NCI-H2081 treated with DMSO at 0.1 percent for 48 hours (cell line): ENCODE measurements at places on chromosomes 2 and 18.

GRCh38 chr2:64562148-64562784, 38.1 kb downstream of the AFTPH start:
- no peak for DNase-seq

DNA sequence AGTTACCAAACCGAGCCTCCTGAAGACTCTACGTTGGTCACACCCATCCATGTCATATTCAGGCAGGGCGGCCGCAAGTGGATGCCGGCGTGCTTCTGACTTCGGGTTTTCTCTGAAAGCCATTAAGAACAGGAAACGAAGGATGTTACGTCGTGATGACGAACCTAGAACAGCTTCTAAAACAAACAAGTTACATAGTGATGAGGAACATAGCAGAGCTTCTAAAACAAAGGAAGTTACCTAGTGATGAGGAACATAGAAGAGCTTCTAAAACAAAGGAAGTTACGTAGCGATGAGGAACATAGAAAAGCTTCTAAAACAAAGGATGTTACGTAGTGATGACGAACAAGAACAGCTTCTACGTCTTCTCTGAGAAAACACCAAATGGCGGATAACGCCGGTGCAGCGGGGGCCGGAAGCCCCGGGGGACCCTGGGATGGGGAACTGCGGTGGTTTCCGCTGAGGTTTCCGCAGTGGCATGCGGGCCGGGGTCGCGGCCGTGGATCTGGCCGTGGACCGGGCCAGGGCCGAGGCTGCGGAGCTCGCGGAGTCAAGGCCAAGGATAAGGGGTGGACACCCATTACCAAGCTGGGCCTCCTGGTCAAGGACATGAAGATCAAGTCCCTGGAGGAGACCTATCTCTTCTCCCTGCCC, 141.1 kb downstream of the SOCS6 start:
- DNase-seq = no peak

DNA sequence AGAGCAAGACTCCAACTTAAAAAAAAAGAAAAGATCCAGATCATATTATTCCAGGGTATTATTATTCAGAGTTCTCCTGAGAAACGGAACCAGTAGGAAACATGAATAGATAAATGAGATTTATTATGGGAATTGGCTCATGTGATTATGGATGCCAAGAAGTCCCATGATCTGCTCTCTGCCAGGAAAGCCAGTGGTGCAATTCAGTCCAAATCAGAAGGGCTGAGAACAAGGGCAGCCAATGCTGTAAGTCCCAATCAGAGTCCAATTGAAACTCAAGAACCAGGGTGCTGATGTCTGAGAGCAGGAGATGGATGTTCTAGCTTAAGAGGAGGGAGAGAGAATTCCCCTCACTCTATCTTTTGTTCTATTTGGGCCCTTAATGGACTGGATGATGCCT, 7.8 kb downstream of the SCYGR2 start:
- DNase-seq = no peak

- DNase-seq = no peak
Observed at GRCh38 chr2:27940090-27940671, 49.7 kb downstream of the BABAM2 start.

- no peak for DNase-seq
Observed at GRCh38 chr18:59448546-59448945, 89.5 kb upstream of the LMAN1 start.

DNA sequence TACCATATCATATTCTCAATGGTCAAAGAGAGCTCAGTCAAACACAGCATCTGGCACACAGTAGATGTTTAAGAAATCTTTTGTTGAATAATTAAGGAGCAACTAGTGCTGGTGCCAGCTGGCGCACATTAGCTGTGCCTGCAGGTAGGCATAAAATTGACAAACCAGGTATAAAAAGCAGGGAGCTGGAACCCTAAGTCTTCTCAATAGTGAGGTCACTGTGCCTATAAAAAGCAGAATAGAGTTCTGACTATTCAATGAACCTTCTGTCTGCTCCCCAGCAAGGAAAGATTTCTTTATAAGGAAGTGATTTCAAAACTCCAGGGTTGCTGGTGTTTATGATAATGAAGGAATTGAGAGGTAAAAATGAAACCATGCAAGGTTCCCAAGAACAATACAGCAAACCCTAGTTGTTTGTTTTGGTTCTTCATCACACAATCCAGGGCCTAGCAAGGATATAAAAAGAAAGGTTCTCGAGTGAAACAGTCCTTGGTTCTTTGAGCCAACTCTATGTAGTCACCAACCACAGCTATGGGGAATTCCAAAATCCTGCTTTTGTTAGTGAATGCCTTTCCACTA, 76.1 kb downstream of the THADA start:
- DNase-seq = no peak

DNA sequence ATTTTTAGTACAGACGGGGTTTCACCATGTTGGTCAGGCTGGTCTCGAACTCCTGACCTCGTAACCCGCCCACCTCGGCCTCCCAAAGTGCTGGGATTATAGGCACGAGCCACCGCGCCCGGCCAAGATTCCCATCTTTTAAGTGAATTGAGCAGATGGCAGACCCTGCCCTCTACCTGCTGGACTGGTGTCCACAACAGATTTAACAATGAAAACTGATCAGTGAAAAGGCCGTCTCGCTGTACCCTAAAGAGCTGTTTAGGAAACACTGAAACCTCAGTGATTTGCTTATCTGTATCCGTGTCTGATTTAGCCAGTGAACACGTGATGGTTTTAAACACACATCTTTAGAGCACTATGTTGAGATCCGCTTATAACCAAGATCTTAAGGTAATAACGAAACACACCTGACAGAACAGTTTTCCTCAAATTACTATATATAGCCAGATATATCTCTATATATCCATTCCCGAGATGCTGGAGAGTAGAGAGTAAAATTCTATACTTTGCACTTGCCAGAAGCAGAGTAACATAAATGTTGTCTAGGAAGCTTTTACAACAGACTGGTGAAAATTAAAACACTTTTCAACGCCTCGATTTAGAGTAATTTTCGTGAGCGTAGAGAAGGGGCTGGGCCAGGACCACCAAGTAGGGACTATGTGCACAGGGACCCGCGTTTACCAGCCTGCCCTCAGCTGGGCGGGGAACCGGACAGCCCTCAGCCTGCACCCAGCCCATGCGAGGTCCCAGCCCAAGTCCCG, 594 bp downstream of the FAM161A start:
- peak; percentile 33 for DNase-seq

GRCh38 chr2:215105607-215106354, 32.6 kb downstream of the ABCA12 start:
- DNase-seq = no peak

DNA sequence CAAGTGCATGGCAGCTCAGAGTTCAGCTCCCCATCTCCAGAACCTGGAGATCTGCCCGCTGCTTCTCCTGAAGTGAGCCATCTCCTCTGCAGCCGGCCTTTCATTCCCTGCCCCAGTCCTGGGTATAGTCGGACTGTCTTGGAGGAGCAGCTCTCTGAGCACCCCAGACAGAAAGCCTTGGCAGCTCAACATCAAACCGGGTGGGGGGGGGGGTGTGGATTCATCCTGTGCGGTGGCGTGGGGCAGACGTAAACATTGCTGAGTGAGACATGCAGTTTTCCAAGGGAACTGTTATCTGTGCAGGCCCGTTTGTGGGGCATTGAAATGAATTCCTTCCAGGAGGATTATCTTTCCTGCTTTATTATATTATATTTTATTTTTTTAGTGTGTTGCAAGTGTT, 125.9 kb upstream of the MYCN start:
- DNase-seq = no peak

- DNase-seq = no peak
Observed at GRCh38 chr18:57002627-57003026, 144.3 kb upstream of the BOD1L2 start.

DNA sequence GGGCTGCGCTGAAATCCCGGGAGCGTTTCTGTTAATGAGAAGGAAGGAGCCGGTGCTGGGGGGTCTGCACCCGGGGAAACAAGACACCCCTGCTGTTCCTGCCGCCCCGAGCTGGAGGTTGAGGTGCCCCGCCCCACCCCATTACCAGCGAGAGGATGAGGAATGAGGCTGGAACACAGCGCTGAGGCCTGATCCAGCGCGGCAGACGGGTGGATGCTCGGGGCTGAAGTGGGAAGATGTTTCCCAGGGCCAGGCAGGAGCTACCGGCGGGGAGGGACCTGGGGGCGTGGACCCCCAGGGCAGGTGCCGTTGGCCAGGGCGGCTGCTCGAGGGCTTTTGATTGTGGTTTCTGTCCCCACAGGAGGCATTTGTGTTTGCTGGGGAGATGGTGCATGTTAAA, 134.3 kb upstream of the CTDP1 start:
- no peak for DNase-seq

DNA sequence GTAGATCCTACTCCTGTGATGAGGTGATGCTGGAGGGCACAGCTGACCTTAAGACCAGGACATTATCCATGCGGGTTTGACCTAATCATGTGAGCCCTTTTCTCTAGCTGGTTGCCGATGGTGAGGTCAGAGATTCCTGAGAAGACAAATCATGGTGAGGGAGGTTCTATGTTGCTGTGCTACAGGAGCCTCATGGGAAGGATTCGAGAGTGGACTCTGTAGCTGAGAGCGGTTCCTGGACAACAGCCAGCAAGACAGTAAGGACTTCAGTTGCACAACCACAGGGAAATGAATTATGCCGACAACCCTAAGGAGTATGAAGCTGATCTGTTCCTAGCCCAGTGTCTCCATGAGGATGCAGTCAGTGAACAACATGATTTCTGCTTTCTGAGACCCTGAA, 80.4 kb downstream of the EPB41L3 start:
- DNase-seq = no peak

DNA sequence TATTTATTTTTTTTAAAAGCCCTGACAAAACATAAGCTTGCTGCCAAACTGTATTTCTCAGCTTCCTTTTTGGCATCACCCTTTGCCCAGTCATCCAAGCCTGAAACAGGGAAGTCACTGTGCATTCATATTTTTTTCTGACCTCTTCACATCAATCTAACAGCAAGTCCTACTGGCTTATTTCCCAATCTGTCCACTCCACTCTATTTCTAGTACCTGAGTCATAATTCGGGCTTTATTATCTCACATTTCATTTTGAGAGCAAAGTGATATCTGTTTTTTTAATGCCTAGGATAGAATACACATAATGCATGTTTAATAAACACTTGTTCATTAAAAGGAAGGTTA, 5.1 kb downstream of the HNMT start:
- DNase-seq = no peak

- DNase-seq = no peak
Observed at GRCh38 chr18:37258131-37258530, 307.5 kb downstream of the CELF4 start.

- no peak for DNase-seq
Observed at GRCh38 chr2:180871649-180872048, 108.8 kb upstream of the UBE2E3 start.

DNA sequence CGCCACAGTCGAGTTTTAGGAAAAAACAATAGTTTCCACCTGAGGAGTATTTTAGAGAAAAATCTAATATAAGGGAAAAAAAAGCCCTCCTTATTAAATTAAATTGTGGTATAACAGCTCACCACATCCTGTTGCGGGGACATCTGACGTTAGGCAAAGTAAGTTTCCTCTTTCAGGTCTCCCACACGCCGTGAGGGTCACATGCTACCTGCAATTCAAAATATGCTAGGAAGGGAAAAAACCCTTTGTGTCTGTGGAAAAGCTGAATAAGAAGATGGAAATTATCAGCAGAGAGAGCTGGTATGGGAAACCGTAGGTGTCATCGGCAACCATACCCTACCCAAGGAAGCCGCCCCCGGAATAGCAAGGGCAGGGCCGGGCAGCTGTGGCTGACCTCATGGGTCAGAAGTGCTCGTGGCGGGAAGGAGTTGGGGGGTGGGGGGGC, 128.0 kb downstream of the NFATC1 start:
- no peak for DNase-seq

GRCh38 chr2:219060821-219061791, at the start of gene IHH:
Gene IHH, minus strand, starts transcription at chr2:219060921. Its CDS starts 454 bp downstream, at chr2:219060467.
- no peak for DNase-seq

DNA sequence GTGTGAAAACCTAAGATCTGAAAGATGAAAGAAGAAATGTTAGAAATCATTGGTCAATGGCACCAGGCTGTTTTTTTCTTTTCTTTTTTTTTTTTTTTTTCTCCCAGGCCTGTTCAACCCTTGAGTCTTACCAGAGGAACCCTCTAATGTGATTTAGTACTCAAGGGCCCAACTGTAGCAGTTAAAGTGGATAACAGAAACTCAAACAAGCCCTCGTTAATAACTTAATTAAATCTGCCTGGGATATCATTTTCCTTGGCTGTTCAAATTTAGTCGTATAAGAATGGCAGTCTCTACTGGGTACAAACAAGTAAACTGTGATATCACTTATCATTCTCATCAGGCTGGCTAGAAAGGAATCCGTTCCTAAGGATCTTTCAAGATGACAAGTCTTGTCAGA, 16.5 kb downstream of the ARL4C start:
- DNase-seq = no peak

DNA sequence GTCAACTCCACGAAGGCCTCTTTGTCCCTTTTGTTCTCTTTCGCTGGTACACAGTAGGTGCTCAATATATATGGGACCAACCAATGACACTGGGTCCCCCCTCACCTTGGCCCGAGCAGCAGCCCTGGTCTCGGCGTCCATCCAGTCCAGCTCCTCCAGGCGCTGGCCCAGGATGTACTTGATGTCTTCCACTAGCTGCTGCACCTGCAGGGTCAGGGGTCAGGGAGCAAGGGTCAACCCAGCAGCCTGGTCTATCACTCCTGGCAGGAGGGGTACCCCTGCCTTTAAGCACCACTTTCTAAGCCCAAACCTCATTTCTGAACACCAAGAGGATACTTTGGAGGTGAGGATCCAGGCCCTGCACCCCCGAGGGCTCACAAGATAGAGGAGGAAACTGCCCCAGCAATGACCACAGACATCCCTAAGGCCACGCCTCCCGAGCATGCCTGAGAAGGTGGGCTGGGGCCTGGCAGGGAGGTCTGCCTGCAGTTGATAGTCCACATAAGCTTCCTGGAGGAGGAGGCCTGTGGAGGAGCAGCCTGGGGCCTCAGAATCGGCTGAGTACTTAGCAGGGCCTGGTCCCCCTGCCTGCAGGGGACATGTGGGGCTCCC, 4.2 kb downstream of the ECEL1 start:
- DNase-seq = no peak

DNA sequence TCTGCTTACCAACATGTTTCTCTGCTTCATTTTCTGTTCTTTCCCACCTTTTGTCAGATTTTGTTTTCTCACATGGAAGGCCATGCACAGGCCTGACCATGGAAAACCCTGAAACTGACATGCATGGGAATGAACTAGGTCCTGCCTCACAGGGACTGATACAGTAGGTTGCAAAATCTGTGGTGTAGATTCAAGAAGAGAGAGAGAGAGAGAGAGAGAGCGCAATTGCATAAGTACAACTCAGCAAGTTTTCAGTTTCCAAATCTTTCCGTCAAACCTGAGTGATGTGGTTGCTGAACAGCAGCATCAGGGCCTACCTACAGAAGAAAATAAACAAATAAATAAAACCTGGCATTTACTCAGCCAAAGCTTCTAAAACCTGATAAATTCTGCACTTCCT, 87.5 kb upstream of the RNF152 start:
- DNase-seq = no peak

GRCh38 chr2:8821276-8822217, 15.9 kb downstream of the KIDINS220 start:
- DNase-seq = no peak

- no peak for DNase-seq
Observed at GRCh38 chr18:67035026-67035425, 431.1 kb upstream of the CDH19 start.
